CD4-positive, alpha-beta T cell treated with Interleukin-4 for 1 hour (primary cell): ENCODE measurements at places on chromosomes 11 and 22.

- peak; percentile 95 for DNase-seq
These were observed at the start of the genes EWSR1 and RHBDD3 for GRCh38 chr22:29267858-29268510. EWSR1 (plus strand) TSS chr22:29268268; CDS start chr22:29268337, 69 bp downstream. RHBDD3 (minus strand) TSS chr22:29267981; CDS start chr22:29265626, 2,355 bp downstream.

- no peak for DNase-seq
These were observed 122.9 kb downstream of the MAML2 start for GRCh38 chr11:96219981-96220623.

DNA sequence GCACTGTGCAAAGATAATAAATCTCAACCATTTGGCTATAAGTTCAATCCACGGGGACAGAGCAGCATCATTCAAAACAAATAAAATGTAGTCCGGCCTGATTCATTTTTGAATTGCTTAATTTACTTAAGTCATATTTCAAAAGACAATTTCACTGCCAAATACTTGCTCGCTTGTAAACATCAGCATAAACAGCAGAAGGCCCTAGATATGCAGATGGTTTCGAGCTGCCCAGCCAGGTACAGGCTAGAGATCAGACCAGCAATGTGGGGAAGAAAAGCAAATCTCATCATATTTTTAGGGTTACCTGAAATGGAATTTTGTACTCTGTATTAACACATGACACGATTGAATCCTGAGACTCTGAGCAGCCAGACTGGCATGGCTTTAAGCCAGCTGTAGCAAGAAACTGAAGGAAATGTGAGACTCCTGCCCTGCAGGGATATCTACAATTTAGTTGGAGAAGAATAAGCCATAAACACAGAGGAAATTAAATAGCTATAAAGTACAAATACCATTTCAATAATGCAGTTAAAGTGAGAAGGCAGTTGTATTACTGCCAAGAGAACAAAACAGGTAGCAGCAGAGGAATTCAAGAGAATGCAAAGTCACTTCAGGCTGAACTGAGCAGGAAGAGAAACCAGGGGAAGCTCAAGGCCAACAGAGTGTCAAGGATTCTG, 440.3 kb downstream of the ETS1 start:
- DNase-seq = no peak

DNA sequence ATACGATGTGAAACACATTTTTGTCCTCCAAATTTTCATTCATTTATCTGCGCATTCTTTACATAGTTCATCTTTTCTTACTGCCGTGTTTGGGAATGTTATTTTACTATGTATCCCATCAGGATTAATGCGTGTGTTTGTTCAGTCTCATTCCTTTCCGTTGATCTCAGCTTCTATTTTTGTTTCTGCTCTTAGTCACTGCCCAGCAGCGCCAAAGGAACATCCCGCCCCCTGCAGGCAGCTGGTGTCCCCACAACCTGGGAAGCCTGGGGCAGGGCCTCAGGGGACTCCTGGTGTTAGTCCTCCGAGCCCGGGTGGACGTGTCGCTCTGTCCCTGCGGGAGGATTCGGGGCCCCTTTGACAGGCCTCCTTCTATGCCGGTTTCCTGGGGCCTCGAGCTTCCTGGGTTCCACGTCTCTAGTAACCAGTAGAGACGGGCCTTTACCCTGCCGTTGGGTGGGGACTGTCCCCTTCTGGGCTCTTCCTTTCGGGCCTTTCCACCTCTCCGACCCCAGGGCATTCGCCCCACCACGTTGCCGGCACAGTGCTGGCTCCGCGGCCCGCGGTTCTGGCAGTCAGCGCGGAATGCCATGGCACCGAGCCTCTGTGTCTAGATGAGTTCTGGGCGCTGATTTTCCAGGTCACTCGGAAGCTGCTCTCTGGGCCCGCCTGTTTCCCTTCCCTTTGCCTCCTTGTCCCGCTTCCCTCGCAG, 39.8 kb downstream of the WEE1 start:
- peak; percentile 88 for DNase-seq

DNA sequence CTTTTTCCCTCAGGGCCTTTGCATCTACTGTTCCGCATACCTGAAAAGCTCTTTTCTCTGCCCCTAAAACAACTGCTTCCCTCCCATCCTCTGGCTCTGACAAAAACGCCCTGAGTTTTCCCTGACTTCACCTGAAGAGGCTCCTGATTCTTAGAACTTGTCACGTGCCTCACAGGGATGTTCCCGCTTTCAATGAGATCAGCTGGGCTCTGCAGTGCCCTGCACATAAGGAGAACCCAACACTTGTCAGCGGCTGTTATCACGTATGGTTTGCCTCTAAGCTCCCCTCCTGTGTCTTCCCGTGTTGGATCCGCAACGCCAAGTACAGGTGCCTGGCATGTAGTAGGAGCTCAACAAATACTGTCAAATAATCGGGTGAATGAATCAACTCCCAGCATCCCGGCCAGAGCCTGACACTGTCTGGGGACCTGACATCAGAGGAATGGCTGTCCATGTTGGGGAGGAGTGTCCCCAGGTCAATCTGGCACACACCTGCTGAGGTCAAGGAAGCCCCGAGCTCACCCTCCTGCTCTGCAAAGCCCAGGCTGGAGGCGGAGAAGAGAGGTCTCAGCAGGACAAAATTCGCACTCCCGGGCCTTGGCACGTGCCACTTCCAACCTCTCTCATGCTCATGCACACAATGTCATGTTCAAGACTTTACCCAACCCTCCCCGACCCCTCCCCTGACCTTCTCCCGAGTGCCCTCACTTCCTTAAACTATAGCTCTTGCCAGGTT, 4.2 kb upstream of the GRK2 start:
- DNase-seq = no peak

DNA sequence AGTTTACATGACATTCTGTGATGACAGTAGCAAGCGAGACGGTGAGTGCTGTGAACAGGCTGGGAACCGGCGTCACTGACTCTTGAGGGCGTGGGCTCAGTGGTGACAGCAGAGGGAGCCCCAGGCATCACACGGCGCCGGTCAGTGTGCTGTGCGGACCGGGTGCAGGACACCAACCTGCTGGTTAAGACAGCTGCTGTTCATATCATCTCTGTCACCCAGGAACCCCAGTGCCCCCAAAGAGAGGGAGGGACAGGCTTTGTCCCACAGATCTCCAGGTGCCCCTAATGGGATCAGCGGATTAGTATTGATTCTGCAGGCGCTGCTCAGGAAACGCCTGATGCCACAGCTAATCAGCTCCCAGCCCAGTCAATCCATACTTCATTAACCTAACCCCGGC, 18.4 kb downstream of the B3GAT1 start:
- DNase-seq = no peak

DNA sequence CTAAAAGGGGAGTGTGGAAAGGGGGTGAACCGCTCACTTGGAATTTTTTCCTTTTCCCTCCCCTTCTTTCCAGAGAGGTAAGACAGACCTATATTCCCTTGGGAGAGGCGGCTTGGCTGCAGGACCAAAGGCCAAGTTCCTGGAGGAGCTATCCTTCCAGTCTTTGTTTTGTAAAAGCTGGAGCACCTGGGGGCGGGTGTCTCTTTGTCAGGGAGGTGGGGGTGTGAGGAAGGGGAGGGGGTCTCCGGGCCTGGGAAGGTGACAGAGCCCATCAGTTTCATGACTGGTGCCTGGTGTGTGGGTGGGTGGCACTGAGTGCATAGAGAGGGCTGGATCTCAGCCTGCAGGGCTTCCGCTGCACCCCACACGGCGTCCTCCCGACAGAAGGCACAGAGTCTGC, 18.5 kb downstream of the PTPN5 start:
- DNase-seq = no peak

DNA sequence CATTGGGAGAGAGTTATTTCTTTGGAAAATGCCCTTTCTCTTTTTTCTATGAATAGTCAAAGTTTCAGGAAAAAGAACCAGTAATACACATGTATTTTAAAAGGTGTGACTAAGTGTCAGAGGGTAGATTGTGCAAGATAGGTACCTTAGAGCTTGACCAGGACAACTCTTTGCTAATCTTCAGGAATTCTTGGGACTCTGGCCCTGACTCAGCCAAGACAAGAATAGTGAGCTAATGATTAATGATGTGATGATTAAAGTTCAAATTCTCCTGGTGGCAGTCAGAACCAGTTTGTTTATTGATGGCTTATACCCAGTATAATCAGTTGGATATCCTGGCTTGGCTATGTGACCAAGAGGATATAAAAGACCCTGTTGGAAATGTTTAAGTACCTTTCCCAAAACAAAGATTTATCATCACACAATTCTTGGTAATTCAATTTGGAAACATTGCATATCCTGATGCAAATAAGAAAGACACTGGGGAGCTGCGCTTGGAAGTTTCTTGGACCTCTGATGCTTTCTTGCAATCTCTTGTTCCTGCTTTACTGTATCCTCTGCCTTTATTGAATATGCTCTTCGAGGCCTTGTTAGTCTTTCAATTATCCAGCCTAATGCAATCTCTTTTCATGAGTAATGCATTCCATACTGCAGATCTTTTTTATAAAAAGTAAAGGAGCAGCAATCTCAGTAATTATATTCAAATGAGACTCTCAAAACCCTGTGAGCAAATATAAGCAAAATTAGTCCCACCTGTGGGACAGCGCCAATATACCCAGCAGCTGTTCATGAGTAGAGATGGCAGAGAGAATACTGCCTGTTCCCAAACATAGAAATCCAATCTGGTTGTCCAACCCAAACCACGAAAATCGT, 48.0 kb upstream of the CEP126 start:
- DNase-seq = no peak
